KG1 (cell line): ENCODE measurements at places on chromosomes 4 and X.

- DNase-seq = no peak
These were observed 31.5 kb upstream of the AFAP1 start for GRCh38 chr4:7971159-7971631.

- no peak for DNase-seq
These were observed 17.4 kb downstream of the SORCS2 start for GRCh38 chr4:7209699-7210098.

GRCh38 chr4:6746721-6747293, 30.8 kb downstream of the BLOC1S4 start:
- no peak for DNase-seq

GRCh38 chr4:74944354-74944793, 11.5 kb downstream of the PARM1 start:
- DNase-seq = no peak

- DNase-seq = no peak
These were observed 63.4 kb downstream of the NUDT10 start for GRCh38 chrX:51395810-51396728.

DNA sequence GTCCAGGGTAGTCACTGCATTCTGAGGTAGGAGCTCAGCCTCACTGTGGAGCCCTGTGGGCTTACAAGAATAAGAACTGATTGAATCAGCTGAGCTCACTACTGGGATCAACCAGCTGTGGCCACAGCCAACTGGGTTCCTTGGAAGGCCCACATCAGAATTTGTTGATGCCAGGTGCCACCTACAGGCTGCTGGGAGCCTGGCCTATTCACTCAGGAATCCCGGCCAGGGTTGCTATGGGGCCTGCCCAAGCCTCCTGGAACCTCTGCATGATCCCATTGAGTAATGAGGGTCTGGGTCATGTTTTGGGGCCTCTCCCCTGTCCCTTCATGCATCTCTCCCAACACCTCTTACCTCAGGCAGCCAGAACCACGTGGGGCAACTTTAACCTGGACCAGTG, 53.9 kb upstream of the KIAA1210 start:
- no peak for DNase-seq

GRCh38 chr4:8732681-8733243, 138.9 kb downstream of the HMX1 start:
- DNase-seq = no peak

GRCh38 chr4:118835571-118836300, at the start of gene SEC24D:
TSS of gene SEC24D (minus strand) at chr4:118836126. CDS start at chr4:118833696, 2,430 bp downstream.
- peak; percentile 68 for DNase-seq

DNA sequence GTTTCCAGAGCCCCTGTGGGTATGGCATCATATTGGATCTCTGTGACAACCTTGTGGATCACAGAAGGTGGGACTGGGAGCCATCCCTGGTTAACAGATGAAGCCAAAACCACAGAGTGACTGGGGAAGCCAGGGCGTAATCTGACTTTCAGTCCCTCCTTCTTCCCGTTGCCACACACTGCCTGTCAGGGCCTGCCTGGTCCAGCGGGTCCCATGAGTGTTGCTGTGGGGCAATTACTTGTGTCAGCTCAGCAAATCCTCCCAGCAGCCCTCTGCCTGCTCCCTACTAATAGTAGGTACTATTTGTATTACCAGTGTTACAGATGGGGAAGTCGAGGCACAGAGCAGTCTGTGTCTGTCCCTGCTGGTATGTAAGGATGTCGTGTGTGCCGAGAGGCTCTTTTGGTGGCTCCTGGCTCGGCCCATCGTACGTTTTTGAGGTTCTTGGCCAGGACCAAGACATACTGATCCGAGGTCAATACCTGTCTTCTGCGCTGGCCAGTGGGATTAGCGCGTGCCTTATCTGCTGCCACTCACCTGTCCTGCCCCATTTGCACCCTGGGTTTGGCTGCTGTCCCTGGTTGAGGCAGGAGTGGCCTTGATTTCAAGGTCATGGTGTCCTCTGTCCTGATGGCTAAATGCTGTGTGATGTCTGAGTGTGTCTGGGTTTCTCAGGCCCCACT, 5.7 kb downstream of the NSG1 start:
- no peak for DNase-seq
